ENCODE measurements at places on chromosomes 2 and 18.

DNA sequence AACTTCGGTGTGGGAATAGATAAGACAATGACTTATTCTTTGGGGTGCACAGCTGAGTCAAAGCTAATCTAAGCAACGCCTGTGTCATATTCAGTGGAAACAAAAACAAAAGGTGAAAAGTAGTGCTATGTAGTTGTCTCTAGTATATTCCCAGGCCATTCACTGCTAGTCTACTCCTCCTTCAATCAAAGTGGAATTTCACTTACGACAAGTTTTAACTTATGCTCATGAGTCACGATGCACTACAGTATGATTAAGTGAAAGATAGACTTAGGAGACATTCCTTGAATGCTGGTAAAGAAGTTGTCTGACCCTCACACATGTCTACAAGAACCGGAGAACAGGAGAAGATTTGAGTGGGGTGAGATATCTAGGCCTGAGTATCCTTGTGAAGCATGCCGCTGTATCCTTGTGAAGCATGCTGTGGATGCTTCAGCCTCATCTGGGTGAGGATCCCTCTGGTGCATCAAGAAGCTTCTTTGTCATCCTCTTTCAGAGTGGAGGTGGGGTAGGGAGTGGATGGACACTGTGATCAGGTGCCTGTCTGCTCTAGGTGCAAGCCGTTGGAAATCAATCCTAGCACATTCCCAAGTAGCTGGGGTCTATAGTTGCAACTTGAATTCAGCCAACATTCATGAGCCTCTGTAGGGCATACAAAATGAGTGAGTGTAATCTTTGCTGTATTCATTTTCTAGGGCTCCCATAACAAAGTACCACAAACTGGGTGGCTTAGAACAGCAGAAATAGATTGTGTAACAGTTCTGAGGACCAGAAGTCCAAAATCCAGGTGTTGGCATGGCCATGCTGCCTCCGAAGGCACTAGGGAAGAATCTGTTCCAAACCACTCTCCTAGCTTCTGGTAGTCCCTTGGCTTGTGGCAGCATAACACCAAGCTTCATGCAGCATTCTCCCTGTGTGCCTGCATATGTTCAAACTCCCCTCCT is 173.5 kb upstream of the FN1 start:
- no peak for DNase-seq

GRCh38 chr18:50654658-50655550 is 95.0 kb downstream of the MAPK4 start:
- DNase-seq = no peak

- no peak for DNase-seq
These were observed 167.8 kb upstream of the HAAO start for GRCh38 chr2:42960002-42960841.

GRCh38 chr18:13247506-13247905 is 28.9 kb downstream of the LDLRAD4 start:
- DNase-seq = no peak

GRCh38 chr2:80852808-80853139 is 548.2 kb upstream of the LRRTM1 start:
- no peak for DNase-seq

- DNase-seq = no peak
These were observed 41.9 kb downstream of the FOSL2 start for GRCh38 chr2:28434600-28434989.

DNA sequence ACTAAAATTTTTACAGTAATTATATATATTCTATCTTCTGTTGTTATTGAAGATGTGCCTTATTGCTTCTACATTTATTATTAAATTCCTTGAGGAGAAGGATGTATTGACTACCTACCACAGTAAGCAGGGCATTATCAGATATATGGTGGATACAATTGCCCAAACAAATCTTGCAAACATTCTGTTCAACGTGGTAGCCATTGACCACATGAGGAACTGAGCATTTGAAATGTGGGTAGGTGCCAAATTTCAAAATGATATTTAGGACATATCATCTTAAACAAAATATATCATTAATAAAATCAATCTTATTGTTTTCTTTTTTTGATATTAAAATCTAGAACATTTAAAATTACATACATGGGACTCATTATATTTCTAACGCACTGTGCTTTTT is 11.1 kb downstream of the SCN3A start:
- no peak for DNase-seq

GRCh38 chr2:72991980-72992733 is 74.8 kb downstream of the EMX1 start:
- no peak for DNase-seq

GRCh38 chr2:29196792-29197788 is 81.9 kb downstream of the CLIP4 start:
- DNase-seq = peak; percentile 56

GRCh38 chr2:239399921-239400595 is 762 bp downstream of the HDAC4 start:
- DNase-seq = no peak

DNA sequence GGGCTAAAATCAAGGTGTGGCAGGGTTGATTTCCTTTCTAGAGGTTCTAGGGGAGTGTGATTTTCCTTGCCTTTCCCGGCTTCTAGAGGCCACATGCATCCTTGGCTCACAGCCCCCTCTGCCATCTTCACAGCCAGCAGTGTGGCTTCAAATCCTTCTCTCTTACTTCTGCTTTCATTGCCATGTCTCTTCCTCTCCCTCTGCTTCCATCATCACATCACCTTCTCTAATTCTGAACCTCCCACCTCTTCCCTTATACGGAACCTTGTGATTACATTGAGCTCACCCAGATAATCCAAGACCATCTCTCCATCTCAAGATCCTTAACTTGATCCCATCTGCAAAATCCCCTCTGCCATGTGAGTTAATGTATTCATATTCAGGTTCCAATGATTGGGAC is 56.2 kb upstream of the RMDN2 start:
- DNase-seq = no peak

DNA sequence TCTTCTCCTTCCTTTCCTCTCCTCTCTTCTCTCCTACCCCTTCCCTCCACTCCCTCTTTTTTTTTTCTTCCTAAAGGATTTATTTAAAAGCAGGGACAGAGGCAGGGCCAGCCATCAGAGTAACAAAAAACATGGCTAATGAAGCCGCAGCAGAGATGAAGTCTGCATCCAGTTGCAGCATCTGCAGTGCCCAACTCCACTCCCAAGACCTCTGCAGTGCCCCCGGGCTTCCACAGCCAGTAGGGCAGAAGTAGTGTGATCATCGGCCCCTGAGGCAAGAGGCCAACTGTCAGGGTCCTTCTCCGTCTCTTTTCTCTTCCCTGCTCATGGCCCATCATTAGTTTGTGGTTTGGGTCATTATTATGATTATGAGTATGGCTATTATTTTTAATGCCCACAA is 4.2 kb upstream of the EGR4 start:
- DNase-seq = no peak

GRCh38 chr2:240340361-240340761 is 95.1 kb upstream of the GPC1 start:
- no peak for DNase-seq

GRCh38 chr18:40911582-40912254 is 1043.3 kb upstream of the PIK3C3 start:
- DNase-seq = no peak

DNA sequence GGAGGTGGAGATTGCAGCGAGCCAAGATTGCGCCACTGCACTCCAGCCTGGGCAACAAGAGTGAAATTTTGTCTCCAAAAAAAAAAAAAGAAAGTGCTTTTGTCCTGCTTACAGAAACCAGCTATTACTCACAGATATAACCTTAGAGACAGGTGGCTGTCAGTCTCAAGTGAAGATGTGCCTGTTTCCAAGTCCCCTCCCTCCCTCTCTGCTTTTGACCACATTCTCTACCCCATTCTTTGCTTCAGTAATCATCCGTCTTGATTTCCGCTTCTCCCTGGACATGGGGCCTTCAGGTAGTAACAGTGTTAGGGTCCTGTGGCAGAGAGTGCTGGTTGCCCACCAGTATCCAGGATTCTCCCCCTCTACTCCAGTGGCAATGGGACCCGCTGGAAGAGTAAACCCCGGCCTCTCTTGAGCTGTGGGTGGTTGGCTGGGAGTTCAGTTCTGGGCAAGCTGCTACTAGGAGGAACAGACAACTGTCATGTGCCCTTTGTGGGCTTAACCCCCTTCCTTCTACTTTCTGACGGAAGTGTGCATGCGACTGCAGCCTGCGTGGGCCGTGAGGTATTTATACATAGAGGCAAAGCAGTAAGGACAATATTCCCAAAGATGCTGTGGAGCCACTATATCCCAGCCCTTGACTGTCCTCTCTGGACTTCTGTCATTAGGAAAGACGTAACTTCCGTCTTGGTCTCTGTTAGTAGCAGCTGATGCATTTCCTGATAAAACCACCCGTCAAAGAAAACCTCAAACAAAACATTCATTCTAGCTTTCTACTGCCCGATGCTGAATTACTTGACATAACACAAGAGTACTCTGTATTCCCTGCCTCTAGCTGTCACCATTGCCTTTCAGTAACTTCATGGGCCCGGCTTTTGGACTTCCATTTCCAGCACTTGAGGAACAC is 17.8 kb downstream of the PDCL3 start:
- no peak for DNase-seq

DNA sequence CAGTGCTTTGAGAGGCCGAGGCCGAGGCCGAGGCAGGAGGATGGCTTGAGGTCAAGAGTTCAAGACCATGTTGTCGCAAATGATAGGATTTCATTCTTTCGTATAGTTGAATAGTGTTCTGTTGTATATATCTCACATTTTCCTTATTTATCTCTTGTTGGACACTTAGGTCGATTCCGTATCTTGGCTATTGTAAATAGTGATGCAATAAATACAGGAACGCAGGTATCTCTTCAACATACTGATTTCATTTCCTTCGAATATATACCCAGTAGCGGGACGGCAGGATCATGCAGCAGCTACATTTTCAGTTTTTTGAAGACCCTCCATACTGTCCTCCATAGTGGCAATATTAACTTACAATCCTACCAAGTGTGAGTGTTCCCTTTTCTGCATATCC is 4.1 kb downstream of the TBC1D8 start:
- DNase-seq = no peak

- DNase-seq = no peak
These were observed 70.0 kb downstream of the SCG2 start for GRCh38 chr2:223532161-223532560.

- DNase-seq = no peak
These were observed 194.7 kb downstream of the UXS1 start for GRCh38 chr2:105999211-105999989.

- DNase-seq = no peak
These were observed 14.3 kb downstream of the COPS7B start for GRCh38 chr2:231800493-231801091.

- no peak for DNase-seq
These were observed 56.0 kb downstream of the TMEM247 start for GRCh38 chr2:46535360-46535759.

GRCh38 chr2:229851870-229852269 is 69.9 kb downstream of the TRIP12 start:
- DNase-seq = no peak

- no peak for DNase-seq
These were observed 12.3 kb downstream of the CHN1 start for GRCh38 chr2:174992886-174993285.

GRCh38 chr2:226788881-226789490 is 10.6 kb downstream of the IRS1 start:
- no peak for DNase-seq

DNA sequence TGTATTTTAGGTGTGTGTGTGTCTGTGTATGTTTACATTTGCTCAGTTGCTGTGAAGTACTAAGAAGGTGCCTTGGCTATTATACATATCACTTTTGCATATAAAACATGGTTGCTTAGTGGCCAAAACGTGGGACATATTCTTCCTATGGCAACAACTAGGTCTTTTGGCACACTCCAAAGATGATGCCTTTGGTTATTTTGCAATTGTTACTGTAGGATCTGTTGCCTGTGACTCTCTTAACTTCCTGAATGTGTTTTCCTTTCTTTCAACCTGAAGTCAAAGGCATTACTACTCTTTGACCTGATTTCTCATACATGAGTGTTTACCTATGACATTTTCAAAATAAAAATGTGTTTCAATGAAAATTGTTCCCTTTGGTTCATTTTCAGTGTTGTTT is 160.5 kb downstream of the UBE2E3 start:
- no peak for DNase-seq

- no peak for DNase-seq
These were observed 152.5 kb downstream of the NRP2 start for GRCh38 chr2:205834796-205835195.

DNA sequence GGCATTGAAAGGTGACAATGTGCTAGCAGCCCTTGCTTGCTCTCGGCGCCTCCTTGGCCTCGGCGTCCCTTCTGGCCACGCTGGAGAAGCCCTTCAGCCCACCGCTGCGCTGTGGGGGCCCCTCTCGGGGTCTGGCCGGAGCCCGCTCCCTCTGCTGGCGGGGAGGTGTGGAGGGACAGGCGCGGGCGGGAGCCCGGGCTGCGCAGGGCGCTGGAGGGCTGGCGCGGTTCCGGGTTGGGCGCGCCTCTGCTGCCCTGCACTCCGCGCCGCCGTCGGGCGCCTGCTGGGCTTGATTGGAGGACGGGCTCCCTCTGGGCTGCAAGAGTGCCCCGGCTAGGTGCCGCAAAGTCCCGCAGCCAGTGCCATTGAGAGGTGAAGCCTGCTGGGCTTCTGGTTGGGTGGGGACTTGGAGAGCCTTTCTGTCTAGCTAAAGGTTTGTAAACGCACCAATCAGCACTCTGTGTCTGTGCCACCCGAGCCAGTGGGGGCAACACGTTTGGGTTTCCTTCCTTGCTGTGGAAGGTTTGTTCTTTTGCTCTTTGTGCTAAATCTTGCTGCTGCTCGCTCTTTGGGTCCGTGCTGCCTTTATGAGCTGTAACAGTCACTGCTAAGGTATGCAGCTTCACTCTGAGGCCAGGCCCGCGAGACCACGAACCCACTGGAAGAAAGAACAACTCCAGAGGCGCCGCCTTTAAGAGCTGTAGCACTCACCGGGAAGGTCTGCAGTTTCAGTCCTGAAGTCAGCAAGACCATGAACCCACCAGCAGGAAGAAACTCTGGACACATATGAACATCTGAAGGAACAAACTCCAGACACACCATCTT is 14.8 kb upstream of the IMP4 start:
- DNase-seq = no peak

GRCh38 chr2:85731606-85732005 is 22.2 kb upstream of the ATOH8 start:
- no peak for DNase-seq

- no peak for DNase-seq
These were observed 15.0 kb downstream of the INPP4A start for GRCh38 chr2:98459496-98460175.

- DNase-seq = no peak
These were observed 47.5 kb downstream of the ZFP36L2 start for GRCh38 chr2:43178602-43179542.

- DNase-seq = no peak
These were observed 24.1 kb downstream of the DYNC1I2 start for GRCh38 chr2:171711351-171711750.

- DNase-seq = no peak
These were observed 7.6 kb downstream of the TBR1 start for GRCh38 chr2:161423421-161424393.

DNA sequence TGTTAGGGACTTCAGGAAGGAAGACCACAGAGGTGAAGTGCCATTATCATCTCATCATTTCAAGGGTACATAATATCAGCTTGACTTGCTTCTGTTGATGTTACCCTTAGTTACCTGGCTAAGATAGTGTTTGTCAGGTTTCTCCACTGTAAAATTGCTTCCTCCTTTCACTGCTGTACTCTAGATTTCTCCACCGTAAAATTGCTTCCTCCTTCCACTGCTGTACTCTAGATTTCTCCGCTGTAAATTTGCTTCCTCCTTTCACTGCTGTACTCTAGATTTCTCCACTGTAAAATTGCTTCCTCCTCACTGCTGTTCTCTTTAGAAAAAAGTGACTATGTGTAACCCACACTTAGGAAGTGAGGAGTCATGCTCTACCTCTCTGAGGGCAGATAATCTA is 1460.3 kb downstream of the SUCLG1 start:
- no peak for DNase-seq

- no peak for DNase-seq
These were observed 2.9 kb downstream of the GPR45 start for GRCh38 chr2:105244451-105244850.

All from stimulated activated CD8-positive, alpha-beta memory T cell treated with anti-CD3 and anti-CD28 coated beads, Interleukin-15, amount 100 ng/mL, for 1 hour (primary cell).